ENCODE measurements at places on chromosomes 4 and X. TPM values are rescaled to one million over a fixed set of nuclear protein-coding genes. Genes with fewer than 3 reads are reported as not detected.

The PCDH10 gene
- 0.47 TPM for total RNA-seq

The SSX4 gene
- not detected for total RNA-seq

The CLDN2 gene
- total RNA-seq: 36.3 TPM

The ASB9 gene
- not detected for total RNA-seq

The DDIT4L gene
- total RNA-seq: not detected

The CTAG1B gene
- not detected for total RNA-seq

The TMEM31 gene
- not detected for total RNA-seq

The MAGEC1 gene
- total RNA-seq: not detected

The SMIM10 gene
- total RNA-seq: 2.4 TPM

The CENPI gene
- 2.5 TPM for total RNA-seq

The ADGRA3 gene
- 22.3 TPM for total RNA-seq

The BST1 gene
- 62.5 TPM for total RNA-seq

The AREG gene
- total RNA-seq: 11.2 TPM

DNA sequence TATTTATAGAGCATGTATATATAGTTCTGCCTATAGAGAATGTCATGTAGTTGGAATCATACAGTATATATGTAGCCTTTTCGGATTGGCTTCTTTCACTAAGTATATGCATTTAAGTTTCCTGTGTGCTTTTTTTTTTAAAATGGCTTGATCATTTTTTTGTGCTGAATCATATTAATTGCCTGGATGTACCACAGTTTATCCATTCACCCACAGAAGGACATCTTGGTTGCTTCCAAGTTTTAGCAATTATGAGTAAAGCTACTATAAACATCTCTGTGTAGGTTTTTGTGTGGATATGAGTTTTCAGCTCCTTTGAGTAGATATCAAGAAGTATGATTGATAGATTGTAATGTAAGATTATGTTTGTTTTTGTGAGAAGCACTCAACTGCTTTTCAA, 23.8 kb downstream of the PTTG2 start:
- H3K4me3 ChIP-seq: no peak overlapping the region
- H3K27me3 ChIP-seq: no peaks in the 10 kb centered on the region
- H3K36me3 ChIP-seq: no peaks in the 10 kb centered on the region
- H3K4me1 ChIP-seq: no peaks in the 10 kb centered on the region
- DNase-seq: no peak
- no peak overlapping the region for H3K27ac ChIP-seq

DNA sequence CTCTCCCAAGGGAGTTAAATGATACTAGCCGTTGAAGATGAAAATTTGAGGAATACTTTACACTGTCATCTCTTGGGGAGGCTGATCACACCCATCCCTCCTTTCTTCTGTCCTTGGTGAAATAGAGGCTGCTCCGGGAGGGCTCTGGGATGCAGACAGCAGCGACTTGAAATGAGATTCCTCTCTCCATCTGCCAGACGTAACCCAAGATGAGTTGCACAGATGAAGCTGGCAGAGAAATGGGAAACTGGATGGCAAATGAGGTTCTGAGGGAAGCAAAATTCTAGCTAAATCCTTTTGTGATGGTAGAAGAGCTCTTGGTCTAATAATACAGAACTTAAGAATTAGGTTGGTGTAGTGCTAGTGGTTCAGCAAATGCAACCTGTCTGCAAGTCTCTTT, 201.4 kb downstream of the AASDH start:
- DNase-seq: no peak
- no peak overlapping the region for H3K4me3 ChIP-seq
- H3K4me1 ChIP-seq: no peaks in the 10 kb centered on the region
- H3K36me3 ChIP-seq: no peaks in the 10 kb centered on the region
- H3K27ac ChIP-seq: no peak overlapping the region

DNA sequence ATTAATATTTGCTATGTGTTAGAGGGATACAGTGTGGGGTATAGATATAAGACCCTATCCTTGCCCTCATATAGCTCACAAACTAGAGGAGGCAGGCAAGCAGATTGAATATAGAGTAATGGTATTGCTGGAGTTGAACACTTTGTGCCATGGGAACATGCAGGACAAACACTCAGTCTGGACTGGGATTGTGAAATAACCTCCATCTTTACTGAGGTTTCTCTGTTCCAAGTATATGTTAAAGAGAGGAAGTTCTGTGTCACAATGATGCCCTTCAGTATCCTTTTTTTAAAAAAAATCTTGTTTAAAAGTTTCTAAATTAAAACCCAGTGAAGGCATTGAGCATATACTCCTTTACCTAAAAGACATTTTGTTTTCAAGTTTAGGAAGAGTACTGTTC, 8.7 kb downstream of the FABP2 start:
- no peak overlapping the region for H3K27ac ChIP-seq
- H3K4me1 ChIP-seq: no peaks in the 10 kb centered on the region
- no peaks in the 10 kb centered on the region for H3K36me3 ChIP-seq
- H3K27me3 ChIP-seq: no peaks in the 10 kb centered on the region
- no peak for DNase-seq

DNA sequence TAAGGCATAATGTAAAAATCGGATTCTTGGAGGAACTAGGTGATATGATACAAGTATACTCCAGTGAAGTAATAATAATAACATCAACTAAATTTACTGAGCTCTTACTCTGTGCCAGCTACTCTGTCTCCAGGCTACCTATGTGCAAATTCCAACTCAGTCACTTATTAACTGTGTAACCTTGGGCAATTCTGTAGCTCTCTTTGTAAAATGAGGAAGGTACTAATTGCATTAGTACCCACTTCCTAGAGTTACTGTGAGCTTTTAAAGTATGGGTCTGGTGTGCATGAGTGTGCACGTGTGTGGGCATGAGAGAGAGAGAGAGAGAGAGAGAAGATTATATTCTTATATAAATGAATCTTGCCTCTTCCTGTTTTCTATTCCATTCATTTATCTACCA, 169.9 kb downstream of the KCNIP4 start:
- no peak overlapping the region for H3K27ac ChIP-seq
- H3K27me3 ChIP-seq: no peaks in the 10 kb centered on the region
- DNase-seq: no peak
- H3K4me3 ChIP-seq: no peak overlapping the region

- no peak overlapping the region for H3K4me3 ChIP-seq
- no peak for DNase-seq
- H3K36me3 ChIP-seq: no peaks in the 10 kb centered on the region
- H3K4me1 ChIP-seq: no peaks in the 10 kb centered on the region
Observed at GRCh38 chr4:76166480-76166879, 18.3 kb upstream of the NUP54 start.

GRCh38 chr4:86223472-86223871, 136.4 kb downstream of the MAPK10 start:
- no peak for DNase-seq
- no peaks in the 10 kb centered on the region for H3K4me1 ChIP-seq
- no peaks in the 10 kb centered on the region for H3K36me3 ChIP-seq
- H3K4me3 ChIP-seq: no peak overlapping the region
- H3K27ac ChIP-seq: no peak overlapping the region

DNA sequence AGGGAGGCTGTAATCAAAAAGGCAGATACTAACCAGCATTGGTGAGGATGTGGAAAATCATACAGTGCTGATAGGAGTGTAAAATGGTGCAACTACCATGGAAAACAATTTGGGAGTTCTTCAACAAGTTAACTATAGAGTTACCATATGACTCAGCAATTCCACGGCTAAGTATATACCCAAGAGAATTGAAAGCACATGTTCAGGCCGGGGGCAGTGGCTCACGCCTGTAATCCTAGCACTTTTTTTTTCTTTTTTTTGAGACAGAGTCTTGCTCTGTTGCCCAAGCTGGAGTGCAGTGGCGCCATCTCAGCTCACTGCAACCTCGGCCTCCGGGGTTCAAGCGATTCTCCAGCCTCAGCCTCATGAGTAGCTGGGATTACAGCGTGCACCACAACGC, 15.0 kb upstream of the CD99L2 start:
- no peaks in the 10 kb centered on the region for H3K27me3 ChIP-seq
- DNase-seq: no peak
- no peak overlapping the region for H3K4me3 ChIP-seq
- no peaks in the 10 kb centered on the region for H3K4me1 ChIP-seq

DNA sequence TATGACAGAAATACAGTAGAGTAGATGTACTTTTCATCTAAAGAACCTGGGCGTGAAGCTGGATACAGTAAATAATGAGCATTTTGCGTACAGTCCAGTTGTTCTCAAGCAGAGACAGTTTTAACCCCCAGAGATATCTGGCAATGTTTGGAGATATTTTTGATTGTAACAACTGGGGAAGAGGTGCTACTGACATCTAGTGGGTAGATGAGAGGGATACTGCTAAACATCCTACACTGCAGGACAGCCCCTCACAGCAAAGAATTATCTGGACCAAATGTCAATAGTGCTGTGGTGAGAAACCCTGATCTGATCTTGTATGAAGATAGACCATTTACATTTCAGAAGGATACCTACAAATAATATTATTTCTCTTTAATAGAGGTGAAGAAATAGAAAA, 200.2 kb upstream of the FAM47A start:
- H3K36me3 ChIP-seq: no peaks in the 10 kb centered on the region
- H3K4me1 ChIP-seq: no peaks in the 10 kb centered on the region
- no peak overlapping the region for H3K4me3 ChIP-seq
- H3K27ac ChIP-seq: no peak overlapping the region

- no peak overlapping the region for H3K27ac ChIP-seq
- H3K4me1 ChIP-seq: no peaks in the 10 kb centered on the region
- DNase-seq: no peak
- H3K27me3 ChIP-seq: no peaks in the 10 kb centered on the region
Observed at GRCh38 chr4:94411296-94411695, 40.4 kb upstream of the PDLIM5 start.

GRCh38 chr4:13640149-13640940, 12.8 kb upstream of the BOD1L1 start:
- H3K4me1 ChIP-seq: no peaks in the 10 kb centered on the region
- no peak for DNase-seq
- no peak overlapping the region for H3K4me3 ChIP-seq
- H3K27ac ChIP-seq: no peak overlapping the region

GRCh38 chr4:70749313-70749712, 27.5 kb downstream of the RUFY3 start:
- H3K27me3 ChIP-seq: no peaks in the 10 kb centered on the region
- H3K36me3 ChIP-seq: no peaks in the 10 kb centered on the region
- no peak for DNase-seq
- no peak overlapping the region for H3K27ac ChIP-seq

DNA sequence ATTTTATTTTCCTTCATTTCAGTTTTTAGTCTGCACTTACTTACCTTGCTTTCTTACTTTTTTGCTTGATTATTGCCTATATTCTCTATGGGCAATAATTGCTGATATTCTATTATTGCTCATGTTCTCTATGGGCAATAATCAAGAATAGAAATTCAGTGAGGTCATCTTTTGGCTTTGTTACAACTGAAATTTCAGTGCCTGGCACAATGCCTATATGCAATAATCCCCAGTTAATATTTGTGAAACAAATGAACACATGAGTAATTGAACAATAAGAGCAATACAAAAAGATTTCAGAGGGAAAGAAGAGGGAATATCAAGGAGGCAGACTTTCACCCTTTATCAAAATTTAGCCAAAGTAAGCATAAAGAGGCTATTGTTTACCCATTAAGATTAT, 48.6 kb upstream of the ARSJ start:
- no peaks in the 10 kb centered on the region for H3K36me3 ChIP-seq
- no peaks in the 10 kb centered on the region for H3K27me3 ChIP-seq
- H3K4me3 ChIP-seq: no peak overlapping the region
- DNase-seq: no peak
- H3K4me1 ChIP-seq: no peaks in the 10 kb centered on the region

GRCh38 chr4:102869569-102870197, 891 bp downstream of the CISD2 start:
- H3K4me3 ChIP-seq: peak overlapping the region; percentile 78
- DNase-seq: peak; percentile 38
- H3K4me1 ChIP-seq: peaks cover 6% of the 10 kb centered on the region
- H3K27ac ChIP-seq: peak overlapping the region; percentile 96

GRCh38 chr4:84031401-84031800, 467.7 kb downstream of the NKX6-1 start:
- H3K27me3 ChIP-seq: no peaks in the 10 kb centered on the region
- no peaks in the 10 kb centered on the region for H3K36me3 ChIP-seq
- H3K4me1 ChIP-seq: no peaks in the 10 kb centered on the region

DNA sequence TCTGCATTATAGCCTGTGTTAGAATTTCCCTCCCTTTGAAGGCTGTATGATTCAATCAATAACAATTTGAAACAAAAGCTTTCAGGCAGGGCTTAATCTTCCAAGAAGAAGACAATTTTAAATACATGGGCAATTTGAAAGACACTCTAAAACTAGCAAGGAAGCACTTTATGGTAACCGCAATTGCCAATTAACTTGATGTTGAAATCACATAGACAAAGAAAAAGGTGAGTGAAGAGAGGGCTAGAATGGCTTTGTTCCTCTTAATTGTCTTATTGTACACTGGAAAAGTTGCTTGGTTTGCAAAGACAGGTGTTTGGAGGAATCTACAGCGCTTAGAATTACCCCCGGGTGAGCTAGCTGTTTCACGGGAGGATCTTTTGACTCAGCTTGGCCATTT, 74.4 kb upstream of the PRKX start:
- H3K36me3 ChIP-seq: no peaks in the 10 kb centered on the region
- no peaks in the 10 kb centered on the region for H3K27me3 ChIP-seq
- no peak overlapping the region for H3K4me3 ChIP-seq
- no peaks in the 10 kb centered on the region for H3K4me1 ChIP-seq
